ENCODE measurements at places on chromosomes 3 and 15.

- DNase-seq = no peak
Measured at GRCh38 chr15:77858792-77859490, 218.6 kb downstream of the TBC1D2B start.

DNA sequence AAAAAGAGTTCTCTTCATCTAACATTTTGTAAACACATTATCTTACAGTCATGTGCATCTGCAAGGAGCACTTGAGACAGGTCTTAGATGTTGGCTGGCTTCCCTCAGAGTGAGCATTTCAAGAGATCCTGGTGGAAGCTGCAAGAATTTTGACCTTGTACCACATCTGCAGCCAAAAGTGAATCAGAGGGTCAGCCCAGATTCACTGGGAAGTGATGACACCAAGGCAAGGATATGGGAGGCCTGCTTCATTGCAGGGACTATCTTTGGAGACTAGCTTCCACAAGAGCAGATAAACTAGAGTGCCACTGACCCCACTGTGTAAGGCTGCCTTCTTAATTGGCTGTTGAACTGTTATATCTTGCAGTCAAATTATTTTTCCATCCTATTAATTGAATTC lies 21.3 kb upstream of the GADL1 start:
- DNase-seq = no peak

DNA sequence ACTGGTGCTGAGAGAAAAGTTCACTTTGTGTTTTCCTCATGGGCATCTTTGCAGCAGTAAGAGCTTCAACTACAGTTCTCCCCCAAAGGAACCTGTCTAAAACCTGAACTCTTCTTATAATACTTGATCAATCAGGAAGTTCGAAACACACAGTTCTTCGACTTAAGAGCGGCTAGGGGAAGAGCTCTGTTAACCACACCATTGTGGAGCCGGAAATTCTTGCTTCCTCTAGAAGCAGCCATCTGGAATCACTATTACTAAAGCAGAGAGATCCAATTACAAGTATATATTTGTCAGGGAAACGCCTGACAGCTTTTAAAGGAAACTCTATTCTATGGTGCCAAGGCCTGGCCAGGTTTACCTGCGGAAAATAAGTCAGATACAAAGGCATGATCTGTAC lies 337.3 kb upstream of the CBLB start:
- no peak for DNase-seq

DNA sequence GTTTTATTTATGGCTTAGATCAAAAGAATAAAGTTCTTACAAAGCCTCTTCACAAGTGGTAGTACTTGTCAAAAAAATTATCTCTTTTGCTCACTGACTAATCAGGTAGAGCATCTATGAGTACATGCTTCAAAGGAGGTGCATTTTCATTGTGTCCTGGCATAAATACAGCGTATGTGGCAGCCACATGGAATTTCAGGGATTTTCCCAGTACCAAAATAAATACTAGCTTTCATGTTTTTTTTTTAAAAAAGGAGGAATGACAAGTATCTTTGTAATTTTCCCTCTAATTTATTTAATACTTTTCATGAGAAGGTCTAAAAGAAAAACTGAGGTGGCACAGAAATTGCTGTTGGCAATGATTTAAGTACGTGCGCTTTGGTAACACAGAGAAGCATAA lies 597.8 kb upstream of the ALCAM start:
- DNase-seq = no peak

- no peak for DNase-seq
Measured at GRCh38 chr3:107222907-107223306, 154.3 kb upstream of the CCDC54 start.

DNA sequence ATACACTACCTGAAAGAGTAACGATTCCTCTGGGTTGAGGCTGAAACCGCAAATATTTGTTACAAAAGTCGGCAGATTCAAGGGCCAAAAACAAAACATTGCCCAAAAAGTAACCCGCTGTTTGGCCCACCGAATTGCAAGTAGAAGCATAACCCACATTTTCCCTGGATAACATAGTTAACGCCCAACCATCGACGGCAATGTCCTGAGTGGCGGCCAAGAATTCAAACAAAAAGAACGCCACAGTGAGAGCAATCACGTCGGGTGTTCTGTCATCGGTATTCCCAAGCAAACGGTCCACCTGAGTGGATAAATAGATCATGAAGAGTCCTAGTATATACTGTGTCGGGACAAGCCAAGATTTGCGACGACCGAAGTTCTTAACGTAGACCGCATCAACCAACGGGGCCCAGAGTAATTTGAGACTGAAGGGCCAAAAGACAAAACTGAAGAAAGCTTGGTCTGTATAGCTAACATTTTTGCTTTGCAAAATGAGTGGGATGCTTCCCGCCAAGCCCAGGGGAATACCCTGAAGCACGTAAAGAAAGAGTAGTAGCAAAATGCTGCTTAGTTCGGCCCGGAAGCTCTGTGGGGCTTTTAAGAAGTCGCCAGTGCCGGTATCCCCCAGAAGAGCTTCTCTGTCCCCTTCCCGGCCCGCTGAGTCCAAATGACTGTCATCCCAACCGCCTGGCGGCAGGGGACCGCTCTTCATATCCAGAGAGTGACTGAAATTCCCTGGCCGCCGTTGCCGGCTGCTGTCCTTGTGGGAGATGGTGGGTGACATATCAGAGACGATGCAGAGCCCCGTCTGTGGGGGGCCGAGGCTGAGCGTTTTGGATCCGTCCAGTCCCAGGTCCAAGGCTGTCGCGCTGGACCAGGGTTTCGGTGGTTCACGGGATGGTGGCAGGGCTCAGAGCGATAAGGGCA lies 750 bp downstream of the SLC33A1 start:
- DNase-seq = peak; percentile 4

GRCh38 chr15:79529157-79529785 lies 97.1 kb downstream of the MINAR1 start:
- no peak for DNase-seq

DNA sequence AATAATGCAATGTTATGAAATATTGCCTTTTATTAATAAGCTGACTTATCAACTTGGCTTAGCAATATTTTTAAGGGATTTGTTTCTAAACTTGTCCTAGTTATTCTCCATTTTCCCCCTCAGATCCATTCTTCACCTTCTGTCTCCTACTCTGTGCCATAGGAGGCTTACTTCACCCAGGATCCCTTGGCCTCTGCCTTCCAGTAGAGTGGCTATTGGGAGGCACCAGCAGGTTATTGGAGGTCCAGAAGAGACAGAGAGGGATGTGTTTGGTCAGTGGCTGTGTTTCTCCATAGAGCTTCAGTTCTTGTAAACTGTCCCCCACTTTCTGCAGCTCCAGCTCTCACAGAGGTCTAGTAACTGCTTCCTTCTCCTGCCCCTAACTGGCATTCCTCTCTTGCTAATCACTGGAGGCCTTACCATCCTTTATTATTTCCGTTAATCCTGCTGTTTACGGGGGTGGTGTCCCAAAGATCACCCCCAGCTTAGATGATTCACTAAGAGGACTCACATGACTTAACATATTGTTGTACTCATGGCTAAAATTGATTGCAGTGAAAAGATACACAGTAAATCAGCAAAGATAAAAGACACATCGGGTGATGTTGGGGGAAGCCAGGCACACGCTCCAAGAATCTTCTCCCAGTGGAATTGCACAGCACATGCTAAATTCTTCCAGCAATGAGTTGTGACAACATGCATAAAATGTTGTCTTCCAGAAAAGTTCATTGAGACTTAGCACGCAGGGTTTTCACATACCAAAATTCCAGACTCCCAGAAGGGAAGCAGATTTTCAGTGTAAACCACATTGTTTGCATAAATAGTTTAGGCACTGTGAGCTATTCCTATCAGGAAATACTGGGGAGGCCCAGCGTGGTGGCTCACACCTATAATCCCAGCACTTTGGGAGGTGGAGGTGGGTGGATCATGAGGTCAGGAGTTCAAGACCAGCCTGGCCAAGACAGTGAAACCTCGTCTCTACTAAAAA lies 67.5 kb downstream of the RPL22L1 start:
- no peak for DNase-seq

- no peak for DNase-seq
Measured at GRCh38 chr3:155736381-155736780, 8.5 kb downstream of the PLCH1 start.

DNA sequence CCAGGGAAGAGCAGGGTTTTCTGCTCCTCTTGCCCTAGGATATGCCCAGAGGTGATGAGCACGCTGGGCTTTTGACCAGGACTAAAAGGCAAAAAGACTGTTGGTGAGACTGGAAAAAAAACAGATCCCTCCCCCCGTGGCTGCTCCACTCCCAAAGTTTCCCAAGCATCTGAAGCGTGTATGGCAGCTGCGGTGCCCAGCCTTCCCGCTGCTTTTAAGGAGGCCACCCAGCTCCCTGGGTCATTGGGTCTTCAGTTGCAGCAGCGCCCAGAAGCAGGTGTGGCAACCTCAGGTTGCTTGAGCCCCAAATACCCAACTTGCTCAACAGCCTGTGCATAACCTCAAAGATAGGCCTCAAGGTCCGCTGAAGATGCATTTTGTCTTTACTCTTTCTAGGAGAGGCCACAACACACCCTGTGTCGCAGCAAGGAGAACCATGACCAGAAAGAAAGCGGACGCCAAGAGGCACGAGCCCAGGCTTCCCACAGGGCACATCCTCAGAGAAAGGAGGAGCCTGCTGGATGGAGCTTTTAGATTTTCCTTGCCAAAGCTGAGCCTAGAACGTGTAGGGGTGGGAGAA lies 2.0 kb downstream of the SRGAP3 start:
- DNase-seq = no peak

DNA sequence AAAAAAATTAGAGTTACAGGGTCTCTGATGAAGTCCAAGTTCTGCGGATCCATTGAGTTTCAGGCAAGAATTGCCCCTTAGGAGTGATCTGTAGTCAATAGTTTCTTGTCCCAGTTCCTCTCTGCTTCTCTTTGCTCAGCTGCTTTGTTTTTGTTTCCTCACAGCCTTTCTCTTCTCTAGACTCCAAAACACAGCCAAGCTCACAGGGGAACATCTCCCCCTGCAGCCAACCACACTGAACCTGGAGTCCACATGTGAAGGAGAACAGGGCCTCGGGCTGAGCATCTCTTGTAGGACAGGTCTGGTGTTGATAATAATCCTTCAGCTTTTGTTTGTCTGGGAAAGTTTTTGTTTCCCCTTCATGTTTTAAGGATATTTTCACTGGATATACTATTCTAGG lies 202.6 kb upstream of the ATP10A start:
- DNase-seq = no peak

- DNase-seq = no peak
Measured at GRCh38 chr15:66400351-66400774, 13.7 kb downstream of the MAP2K1 start.

- DNase-seq = no peak
Measured at GRCh38 chr3:97673357-97673997, 91.1 kb upstream of the ARL6 start.

DNA sequence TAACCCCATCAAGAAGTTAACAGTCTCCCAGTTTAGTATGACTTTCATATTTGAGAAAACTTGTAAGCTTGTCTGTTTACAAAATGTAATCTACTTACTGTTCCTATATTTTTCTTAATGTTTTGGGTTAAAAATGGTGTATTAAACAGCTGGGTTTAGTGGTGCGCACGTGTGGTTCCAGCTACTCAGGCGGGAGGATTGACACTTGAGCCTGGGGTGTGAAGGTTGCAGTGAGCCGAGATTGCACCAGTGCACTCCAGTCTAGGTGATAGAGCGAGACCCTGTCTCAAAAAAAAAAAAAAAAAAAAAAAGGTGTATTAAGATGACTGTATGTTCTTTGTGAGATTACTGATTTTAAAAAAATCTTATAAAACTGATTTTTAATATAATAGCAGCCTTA lies 69.3 kb downstream of the BBX start:
- no peak for DNase-seq

DNA sequence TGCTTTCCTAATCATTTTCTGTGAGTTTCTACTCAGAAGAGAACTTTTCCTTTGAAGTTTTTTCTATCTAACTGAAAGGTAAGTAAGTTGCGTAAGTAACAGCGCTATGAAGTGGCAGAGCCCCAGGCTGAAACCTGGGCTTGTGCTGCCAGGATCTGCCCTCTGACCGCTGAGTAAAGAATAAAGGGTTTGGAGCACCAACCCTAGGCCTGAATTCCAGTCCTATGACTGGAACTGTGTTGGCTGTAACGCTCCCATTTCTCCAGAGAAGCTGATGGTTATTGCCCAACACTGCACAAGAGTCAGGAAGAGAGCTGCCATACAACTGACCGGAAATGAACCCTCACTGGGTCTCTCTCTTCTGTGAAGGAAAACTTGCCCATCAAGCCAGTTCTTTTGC lies 87.0 kb downstream of the FOXB1 start:
- no peak for DNase-seq

DNA sequence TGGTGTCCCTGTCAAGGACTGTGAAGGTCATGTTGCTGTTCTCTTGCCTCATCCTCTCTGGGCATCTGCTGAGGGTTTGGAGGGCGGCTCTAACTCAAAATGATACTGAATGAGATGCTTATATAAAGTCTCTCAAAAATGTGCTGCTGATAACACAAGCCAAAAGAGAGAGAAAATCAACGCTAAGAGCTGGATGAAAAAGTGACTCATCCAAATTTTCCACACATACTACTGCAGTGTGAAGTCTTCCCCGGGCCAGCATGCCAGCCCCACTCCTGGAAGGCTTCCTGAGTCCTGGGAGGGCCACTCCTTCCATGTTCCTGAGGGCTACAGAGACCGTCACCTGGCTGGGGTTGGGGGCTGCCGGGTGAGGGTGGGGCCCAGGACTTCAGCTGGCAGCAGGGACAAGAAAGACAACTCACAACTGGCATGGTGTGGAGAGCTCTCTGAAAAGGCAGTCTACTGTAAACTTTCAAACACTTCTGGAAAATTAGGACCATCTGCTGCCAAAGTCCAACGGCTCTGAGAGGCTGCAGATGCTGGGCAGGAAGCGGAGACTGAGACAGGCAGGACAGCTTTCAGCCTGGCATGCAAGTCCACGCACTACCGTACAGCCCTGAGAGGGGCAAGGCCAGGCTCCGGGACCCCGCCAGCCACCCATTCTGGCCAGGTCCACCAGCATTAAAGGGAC lies 200.3 kb downstream of the ADAMTS17 start:
- no peak for DNase-seq

DNA sequence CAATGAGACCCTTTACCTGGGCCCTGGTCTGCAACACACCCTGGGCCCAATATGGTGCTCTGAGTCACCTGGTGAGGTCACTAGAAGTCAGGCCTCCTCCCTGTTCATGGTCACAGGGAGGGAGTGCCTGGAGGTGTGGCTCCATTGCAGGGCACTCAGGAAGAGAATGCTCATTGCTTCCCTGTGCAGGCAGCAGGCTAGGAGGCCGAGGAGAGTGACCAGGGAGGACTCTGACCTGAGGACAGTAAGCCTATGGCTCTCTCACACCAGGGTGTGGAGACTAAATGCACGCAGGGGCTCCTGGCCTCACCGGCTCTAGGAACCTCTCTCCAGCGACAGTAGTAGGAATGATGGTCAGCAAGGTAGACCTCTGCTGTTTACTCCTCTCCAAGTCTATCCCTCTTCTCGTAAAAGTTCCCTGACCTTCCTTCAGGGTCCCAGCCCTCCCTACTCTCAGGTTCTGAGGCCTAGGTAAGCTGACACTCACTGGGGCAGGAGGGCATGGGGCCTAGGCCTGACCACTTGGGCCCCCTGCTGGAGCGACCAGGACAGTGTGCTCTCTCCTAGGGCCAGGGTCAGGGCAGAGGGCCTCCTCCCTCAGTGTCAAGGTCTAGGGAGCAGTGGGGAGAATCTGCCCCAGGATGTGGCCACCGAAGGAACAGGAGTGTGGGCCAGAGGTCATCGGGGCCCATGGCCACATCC lies 9.6 kb upstream of the SLCO2A1 start:
- no peak for DNase-seq

Data from stimulated activated CD8-positive, alpha-beta memory T cell treated with anti-CD3 and anti-CD28 coated beads, Interleukin-2, amount 100 ng/mL, for 1 hour (primary cell).